Stimulated activated effector memory CD8-positive, alpha-beta T cell treated with anti-CD3 and anti-CD28 coated beads, Interleukin-12 subunit alpha, Interleukin-12 subunit beta, amount 100 ng/mL, for 72 hours (primary cell): ENCODE measurements at places on chromosomes 3 and 15.

DNA sequence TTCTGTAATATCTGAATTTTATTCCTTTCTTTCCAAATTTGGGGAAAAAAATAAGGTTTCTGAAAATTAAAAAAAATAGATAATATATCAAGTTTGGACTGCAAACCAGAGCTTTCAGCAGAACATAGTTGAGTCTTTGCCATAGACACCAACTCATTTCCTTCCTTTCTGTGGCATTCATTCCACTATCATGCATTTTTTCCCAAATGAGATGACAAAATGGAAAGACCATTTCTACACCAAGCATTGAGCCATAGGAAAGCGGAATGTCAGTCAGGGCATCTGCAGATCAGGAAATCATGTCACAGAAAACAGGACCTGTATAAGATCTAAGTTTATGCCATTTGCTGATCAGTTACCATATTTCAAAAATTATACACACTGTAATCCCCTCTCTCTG, 333.3 kb upstream of the THBS1 start:
- no peak for DNase-seq

GRCh38 chr3:122233101-122233952, 49.9 kb downstream of the CASR start:
- no peak for DNase-seq

DNA sequence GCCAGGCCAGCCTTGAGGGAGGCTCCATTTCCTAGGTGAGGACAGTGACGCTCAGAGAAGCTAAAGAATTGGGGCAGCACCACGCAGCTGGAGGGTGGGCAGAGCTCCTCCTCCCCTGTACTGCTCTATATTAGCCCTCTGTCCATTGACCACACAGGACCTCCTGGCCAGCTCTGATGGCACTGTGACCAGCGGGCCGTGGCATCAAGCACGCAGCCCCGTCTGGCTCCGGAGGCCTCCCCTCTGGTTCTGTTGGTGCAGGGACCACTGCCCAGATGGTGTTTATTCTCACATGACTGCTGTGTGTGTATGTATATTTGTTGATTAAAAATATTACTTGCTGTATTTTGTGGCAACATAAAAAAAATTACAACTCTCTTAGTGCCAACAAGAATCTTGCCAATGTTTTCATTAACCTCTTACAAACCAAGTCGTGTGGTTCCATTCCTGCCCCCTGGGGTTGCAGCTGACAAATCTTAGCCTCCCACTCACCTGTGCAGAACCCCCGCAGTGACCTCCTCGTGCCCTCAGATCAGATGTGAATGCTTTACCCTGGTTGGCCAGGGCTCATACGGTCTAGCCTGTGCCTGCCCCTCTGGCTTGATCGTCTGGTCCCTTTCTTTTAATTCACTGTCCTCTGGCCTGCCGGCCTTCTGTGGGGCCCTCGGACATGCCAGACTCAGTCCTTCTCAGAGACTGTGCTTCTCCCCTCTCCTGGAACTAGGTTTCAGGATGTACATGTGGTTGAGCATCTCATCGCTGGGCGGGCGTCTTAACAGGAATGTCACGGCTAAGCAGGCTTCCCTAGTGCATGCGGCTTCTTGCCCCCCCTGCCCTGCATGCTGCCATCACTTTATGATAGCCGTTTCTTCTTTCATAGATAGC, 14.8 kb downstream of the CHCHD6 start:
- no peak for DNase-seq

DNA sequence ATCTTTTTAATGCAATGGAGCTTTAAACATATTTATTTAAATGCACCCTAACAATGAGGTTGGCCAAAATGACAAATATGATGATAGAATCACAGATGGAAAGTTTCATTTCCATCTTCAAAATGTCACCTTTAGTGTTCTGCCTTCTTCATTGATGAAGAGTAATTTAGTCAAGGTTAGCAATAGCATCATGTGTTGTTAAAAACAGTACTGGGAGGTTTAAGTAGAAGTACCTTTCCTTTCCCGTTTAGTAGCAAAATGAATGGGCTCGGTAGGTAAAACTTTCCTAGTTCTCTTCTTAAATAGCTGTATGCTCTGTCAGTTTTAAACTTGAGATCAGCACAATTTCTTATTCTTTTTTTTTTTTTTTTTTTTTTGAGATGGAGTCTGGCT, 35.1 kb downstream of the EIF2AK4 start:
- DNase-seq, result no peak

- DNase-seq, result no peak
Measured at GRCh38 chr3:27072810-27073651, 296.2 kb downstream of the NEK10 start.

DNA sequence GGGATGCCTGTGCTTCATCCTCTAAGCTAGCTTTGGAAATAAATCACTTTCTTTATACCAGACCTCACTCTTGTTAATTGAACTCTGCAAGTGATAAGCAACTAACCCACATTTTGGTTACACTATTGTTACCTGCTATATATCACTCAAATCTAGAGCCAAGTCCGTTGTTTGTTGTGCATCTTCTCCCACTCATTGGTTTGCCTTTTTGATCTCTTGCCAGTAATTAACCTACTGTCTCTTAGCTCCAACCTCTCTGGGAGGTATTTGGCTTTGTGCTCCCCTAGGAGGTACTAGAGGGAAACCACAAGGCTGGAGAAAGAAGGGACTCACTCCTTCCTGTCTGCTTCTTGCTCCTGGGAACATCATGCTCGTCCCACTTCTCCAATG, 12.8 kb upstream of the CRBN start:
- DNase-seq, result no peak

- DNase-seq, result no peak
Measured at GRCh38 chr15:92947071-92947730, 47.1 kb downstream of the CHD2 start.

DNA sequence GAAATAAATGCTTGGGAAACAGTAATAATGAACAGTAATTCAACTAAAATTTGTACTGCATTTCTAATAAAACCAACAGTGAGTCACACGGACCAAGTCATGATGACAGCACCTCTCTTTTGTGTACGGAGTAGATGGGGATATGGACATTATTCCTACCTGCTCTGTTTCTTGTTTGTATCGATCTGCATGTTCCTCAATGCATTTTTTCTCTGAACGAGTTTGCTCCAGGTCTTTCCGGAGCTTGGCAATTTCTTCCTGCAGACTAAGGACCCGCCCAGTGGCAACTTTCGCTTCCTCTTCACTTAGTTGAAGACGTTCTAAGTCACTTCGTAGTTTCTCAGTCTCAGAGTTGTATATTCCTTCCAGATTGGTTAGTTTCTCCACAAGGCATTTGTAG, 74.4 kb upstream of the MYO5C start:
- no peak for DNase-seq

DNA sequence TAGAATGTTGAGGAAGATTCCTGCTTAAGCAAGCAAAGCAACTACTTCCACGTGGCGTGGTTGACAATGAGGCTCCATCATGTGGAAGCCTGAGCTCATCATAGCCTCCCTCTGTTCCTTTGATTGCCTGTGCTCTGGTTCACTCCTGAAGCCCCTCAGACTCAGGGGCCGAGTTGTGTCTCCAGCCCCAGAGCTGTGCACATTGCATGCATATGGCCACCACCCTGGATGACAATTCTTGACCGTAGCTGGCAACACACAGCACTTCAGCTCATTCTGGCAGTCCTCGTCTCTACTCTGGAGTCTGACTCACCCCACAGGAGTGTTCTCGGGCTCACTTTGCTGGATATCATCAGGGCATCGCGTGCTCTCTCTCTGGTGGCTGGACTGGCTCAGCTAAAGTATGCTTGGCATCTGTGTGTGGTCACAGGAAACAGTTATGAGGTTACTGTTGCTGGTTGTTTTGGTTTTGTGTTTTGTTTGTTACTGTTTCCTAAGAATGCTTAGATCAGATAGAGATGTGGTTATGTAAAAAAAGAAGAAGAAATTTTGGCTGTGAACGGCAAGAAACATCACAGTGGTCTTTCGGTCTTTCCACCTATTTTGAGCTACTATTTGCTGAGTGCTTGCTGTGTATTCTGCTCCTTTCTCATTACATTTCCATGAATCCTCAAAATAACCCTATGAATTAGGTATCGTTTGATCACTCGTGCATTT, 41.6 kb upstream of the MRPS22 start:
- no peak for DNase-seq

- DNase-seq, result no peak
Measured at GRCh38 chr3:171481011-171481410, 20.8 kb upstream of the TNIK start.

GRCh38 chr15:58404020-58404419, 27.8 kb upstream of the LIPC start:
- DNase-seq, result no peak

GRCh38 chr15:73712107-73712506, 27.9 kb downstream of the CD276 start:
- DNase-seq, result no peak

GRCh38 chr3:114600571-114600970, 306.7 kb downstream of the TIGIT start:
- DNase-seq, result no peak

- DNase-seq, result no peak
Measured at GRCh38 chr3:65575376-65575840, 463.3 kb downstream of the MAGI1 start.

GRCh38 chr3:63966871-63967270, 54.7 kb upstream of the SCAANT1 start:
- DNase-seq, result no peak
